ENCODE measurements at places on chromosomes 6 and 20.

DNA sequence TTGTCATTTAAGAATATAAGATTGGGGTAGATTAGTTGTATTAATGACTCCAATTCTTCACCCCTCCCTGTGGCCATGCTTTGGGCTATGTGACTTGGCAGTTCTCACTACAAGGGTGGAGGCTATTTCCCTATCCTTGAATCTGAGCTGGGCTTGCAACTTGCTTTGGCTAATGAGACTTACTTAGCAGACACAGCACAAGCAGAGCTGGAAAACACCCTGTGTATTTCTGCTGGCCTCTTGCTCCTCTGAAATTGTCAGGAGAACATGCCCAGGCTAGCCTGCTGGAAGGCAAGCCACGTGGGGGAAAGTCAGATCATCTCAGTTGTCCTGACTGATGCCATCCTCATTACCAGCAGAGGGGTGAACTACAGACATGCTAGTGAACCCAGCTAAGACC is 126.5 kb upstream of the HDGFL1 start:
- DNase-seq = peak; percentile 11

GRCh38 chr20:2169456-2170088 is 67.9 kb downstream of the STK35 start:
- no peak for DNase-seq

DNA sequence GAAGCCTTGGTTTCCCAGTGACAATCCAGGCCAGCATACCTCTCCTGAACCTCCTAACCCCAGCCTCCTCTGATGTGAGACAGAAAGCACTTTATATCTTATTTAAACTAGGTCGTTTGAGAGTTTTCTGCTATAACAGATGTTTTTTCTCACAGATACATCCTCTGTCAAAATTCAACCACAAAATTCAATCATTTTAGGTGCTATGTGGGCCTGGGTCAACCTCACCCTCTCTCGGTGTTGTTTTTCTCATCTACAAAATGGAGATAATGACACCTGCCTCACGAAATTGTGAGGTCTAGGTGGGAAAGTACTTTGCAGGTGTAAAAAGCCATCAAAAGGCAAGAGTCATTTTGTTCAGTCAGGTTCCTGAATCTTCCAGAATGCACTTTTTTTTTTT is 46.2 kb upstream of the NFATC2 start:
- no peak for DNase-seq

GRCh38 chr6:73798592-73798991 is 102.6 kb downstream of the CD109 start:
- DNase-seq = peak; percentile 94

DNA sequence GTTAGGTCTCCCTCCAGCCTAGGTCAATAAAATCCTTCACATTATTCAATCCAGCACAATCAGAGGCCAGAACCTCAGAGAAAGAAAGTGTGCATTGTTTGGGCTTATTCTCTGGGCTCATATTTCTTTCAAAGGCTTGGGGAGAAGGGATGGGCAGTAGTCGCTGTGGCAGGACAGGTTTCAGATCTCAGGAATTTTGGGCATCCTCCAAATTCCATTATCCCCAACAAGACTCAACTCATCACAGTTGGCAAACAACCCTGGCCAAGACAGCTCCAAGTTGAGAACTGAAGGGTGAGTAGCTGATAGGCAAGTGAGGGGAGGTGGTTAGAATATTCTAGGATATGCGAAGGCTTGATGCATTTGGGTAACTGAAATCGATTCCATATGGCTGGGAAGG is 27.2 kb upstream of the CHD6 start:
- no peak for DNase-seq

GRCh38 chr6:54377776-54378175 is 69.5 kb downstream of the TINAG start:
- no peak for DNase-seq

GRCh38 chr6:154319231-154319858 is 37.3 kb downstream of the IPCEF1 start:
- DNase-seq = peak; percentile 58

DNA sequence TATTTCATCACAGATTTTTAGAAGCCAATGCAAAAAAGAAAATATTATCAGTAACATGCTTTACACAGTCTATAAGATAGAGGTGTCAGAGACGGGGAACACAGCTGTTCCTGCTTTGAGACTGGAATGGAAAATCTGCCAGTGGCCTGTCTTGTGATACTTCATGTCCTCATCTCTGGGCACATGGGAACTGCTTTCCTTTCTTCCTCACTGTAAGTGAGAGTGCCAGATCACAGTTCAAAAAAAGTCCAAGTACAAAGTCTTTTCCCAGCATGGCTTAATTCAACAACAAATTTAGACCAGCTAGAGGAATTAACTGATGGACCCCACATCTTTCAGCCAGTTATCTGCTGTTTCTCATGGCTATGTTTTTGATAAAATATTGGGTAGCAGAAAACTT is 490.4 kb downstream of the CDKAL1 start:
- DNase-seq = no peak

DNA sequence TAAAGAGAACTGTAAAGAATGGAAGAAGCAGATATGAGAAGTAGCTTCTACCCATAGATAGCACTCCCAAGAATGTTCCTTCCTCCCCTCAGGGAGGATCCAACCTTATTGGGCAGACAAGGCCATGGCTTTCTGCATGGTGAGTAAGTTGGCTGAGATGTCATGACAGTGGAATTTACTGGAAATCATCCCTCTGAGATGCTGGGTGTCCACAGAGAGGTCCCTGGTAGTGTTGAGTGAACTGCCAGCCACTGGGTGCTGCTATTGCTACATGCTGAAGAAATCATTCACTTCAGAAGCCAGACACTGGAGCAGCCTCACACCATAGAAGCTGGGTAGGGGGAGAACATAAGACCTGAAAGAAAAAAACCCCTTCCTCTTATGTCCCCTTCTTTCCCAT is 46.4 kb upstream of the FERMT1 start:
- peak; percentile 49 for DNase-seq

GRCh38 chr6:71507183-71507582 is 218.6 kb downstream of the OGFRL1 start:
- DNase-seq = no peak

- DNase-seq = no peak
Observed at GRCh38 chr6:39282774-39283173, 31.4 kb downstream of the KCNK17 start.

DNA sequence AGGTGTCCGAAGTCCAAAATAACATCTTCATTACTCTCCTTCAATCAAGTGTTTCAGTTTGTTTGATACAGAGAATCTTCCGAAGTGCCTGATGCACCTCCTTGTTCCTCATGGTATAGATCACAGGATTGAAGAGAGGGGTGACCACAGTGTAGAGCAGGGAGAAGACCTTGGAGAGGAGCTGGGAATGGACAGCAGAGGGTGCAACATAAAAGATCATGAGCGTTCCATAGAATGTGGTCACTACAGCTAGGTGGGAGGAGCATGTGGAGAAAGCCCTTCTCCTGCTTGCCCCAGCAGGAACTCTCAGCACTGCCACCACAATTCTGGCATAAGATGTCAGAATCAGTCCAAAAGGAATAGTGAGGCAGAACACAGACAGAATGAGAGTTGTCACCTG is 11.9 kb downstream of the OR12D1 start:
- DNase-seq = no peak

DNA sequence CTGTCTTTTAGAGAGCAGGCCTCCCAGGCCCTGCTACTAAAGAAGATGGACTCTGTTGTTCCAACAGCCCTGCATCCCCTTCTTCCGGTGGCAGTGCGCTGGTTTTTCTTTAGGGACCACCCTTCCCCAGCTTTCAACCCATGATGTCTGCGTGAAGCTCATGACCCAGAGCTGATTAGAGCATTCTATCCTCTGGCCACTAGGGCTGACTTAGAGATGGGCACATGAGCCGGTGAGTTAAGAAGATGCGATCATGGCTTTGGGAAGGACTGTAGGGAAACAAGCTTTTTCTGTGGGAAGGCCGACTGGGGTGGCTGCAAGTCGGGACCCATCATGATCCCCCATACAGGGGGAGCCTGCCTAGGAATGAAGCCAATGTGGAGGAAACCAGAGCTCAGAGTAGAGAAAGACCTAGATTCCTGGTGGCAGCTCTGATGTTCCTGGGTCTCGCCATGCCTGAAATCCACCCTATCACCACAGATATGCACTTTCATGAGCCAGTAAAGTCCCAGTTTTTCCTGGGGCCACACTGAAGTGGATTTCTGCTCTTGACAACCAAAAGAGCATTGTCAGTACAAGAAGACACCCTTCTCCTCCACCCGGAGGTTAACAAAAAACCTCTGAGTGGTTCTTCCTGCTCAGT is 29.1 kb upstream of the STX16 start:
- DNase-seq = peak; percentile 28

DNA sequence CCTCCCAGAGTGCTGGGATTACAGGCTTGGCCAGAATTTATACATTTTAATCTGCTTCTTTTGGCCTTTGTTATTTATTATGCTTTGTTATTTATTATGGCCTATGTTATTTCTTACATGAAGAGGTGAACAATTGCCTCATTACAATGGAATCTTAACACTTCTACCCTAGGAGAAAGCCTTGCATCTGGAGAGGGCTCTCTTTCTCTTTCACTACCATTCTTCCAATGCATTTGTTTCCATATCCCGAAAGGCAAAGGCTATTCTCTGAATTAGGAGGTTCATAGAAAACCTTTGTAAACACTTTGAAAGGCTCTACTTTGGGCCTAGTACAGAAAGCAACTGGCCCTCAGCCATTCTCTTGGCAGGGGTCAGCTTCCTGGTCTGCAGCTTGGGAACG is 19.9 kb upstream of the DEK start:
- DNase-seq = no peak

- peak; percentile 94 for DNase-seq
Observed at GRCh38 chr6:14799928-14800327, 445.9 kb upstream of the JARID2 start.

DNA sequence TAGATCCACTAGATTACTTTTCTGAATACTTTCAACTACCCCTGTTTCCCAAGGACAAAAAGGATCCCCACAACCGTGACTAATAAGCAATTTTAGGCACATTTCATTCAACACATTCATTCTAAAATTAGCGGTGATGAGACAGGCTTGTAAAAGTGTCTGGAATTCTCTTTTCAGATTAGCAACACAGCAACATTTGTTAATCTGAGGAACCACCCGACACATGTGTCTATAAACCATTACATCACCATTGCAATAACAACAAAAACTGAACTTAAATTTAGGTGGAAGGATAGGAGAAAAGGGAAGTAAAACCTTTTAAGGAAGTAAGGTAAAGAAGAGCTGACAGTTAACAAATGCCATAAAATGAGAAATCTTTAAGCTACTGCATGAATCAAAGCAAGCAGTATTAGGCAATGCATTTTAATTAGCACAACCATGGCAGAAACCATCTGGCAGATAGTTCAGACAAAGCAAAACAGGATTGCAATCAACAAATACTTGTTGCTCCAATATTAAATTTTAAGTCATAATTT is 49.1 kb downstream of the MAP3K7 start:
- peak; percentile 38 for DNase-seq
